ENCODE measurements at places on chromosomes 11 and 22.

DNA sequence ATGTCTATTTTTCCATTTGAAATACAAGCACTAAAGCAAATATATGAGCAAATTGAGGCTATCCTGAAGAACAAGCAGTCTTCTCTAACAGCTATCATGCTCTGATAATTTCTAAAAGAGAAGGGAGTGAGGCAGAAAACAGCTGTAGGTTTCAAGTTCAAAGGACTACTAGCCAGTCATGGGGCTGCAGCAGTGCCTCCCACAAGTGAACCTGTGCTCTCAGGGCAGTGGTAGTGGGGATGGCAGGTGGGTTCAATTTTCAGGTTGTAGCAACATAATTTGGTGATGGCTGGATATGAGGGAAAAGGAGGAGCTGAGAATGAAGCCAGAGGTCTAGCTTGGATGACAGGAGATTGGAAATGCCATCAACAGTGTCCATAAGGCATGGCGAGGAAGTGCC is 93.5 kb upstream of the ARHGAP20 start:
- no peak for DNase-seq

DNA sequence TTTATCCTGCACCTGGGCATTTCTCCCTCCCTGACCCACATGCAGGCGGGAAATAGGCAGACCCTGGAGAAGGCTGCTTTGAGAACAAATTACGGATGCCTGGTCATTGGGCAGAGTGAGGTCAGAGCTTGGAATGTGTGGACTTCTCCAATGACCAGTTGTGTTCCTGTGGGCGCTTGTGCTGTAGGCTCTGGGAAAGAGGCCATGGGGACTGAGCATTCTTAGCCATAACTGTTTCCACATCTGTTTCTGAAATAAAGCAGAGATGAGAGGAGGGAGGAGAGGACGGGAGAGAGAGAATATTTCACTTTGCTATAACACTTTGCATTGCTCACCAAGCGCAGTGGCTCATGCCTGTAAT is 11.2 kb upstream of the TMEM184B start:
- no peak for DNase-seq

DNA sequence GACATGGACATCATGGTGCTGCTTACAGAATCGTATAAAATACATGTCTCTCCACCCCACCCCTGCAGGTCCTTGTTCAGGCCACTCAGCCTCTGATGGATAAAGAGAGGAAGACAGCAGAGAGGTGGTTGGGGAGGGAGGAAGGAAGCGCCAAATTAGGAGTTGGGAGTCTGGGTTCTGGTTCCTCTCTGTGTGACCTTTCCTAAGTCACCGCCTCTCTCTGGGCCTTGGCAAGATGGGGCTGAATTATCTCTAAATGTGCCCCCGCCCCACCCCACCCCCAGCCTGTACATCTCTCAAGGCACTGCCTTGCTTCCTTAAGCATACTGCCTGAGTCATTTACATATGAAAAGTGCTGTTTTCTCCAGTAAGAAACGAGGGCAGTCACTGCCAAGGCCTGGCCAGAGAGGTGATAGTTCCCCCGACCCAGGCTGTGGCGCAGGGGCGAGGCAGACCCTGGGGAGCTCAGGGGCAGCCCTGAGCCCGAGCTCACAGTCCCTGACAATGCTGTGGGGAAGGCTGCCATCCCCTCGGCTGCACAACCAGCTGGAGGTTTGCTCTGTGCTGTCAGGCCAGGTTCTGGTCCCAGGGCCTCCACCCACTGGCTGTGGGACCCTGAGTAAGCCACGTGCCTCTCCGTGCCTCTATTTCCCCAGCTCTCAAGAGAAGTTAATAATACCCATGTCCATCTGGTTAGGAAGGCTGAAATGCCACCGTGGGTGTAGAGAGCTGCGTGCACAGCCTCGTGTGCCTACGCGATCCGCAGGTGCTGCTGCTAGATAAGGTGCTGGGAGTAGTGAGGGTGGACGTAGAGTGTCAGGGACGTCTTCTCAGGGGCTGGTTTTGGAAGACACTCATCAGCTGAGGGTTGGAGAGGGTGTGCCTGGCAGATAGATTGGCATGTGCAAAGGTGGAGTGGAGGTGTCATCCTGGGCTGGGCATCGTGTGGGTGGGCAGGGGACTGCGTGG is 55.3 kb downstream of the CACNA1I start:
- no peak for DNase-seq

DNA sequence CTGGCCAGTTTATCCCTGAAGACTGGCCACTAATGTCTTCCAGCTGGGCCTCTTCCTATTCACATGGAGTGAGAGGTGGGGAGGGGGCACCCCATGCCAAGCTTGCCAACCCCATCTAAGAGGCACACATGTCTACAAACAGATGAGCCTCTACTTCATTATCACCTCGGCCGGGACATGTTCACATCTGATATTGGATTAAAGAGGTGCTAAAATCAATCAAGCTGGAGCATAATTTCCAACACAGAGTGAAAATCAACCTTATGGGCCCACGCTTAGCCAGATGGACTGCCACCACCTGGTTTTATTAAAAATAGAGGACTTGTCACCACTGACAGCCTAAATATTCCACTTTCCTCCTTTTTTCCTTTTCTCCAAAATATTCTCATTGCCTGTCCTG is 162.6 kb upstream of the NARS2 start:
- DNase-seq, result no peak

DNA sequence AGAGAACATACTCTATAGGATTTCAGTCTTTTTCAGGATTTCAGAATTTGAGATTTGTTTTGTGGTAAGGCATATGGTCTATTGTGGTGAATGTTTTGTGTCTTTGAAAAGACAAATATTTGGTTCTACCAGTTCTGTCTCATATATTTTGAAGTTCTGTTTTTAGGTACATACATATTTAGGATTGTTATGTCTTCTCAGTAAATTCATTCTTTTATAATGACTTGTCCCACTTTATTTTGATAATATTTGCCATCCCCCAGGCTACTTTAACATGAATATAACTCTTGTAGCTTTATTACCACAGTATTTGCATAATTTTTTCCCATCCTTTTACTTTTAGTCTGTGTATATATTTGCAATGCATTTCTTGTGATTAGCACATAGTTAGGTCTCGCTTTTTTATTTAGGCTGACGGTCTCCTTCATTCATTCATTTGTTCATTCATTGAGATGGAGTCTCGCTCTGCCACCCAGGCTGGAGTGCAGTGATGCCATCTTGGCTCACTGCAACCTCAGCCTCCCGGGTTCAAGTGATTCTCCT is 32.1 kb downstream of the MTMR3 start:
- DNase-seq, result no peak

DNA sequence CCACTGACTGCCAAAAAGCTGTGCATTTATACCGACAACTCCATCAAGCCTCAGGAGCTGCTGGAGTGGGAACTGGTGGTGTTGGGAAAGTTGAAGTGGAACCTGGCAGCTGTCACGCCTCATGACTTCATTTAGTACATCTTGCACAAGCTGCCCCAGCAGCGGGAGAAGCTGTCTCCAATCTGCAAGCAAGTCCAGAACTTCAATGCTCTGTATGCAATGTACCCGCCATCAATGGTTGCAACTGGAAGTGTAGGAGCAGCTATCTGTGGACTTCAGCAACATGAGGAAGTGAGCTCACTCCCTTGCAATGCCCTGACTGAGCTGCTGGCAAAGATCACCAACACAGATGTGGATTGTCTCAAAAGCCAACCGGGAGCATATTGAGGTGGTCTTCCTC is at the start of gene SLC22A25:
Gene SLC22A25 (minus strand): TSS at position 67 of the 400 bp plus-strand sequence. CDS start 13,947 bp downstream, outside the sequence.
- no peak for DNase-seq

DNA sequence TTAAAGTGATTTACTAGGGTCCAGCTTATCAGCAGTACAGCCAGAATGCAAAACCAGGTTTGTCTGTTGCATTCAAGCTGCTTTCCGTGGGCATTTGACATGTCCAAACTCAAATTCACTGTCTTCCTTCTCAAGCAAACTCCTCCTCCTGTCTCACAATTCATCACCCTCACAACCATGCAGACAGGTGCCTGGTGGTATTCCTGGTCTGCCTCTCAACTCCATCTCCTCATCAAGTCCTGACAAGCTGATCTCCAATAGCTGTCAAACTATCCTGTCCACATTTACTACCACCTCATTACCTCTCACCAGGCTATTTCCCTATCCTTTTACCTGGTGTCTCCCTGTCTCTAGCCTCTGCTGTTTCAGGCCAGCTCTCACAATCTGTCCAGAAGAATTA is 49.1 kb upstream of the LYVE1 start:
- no peak for DNase-seq

GRCh38 chr11:11777897-11778296 is 63.9 kb upstream of the USP47 start:
- DNase-seq, result no peak

DNA sequence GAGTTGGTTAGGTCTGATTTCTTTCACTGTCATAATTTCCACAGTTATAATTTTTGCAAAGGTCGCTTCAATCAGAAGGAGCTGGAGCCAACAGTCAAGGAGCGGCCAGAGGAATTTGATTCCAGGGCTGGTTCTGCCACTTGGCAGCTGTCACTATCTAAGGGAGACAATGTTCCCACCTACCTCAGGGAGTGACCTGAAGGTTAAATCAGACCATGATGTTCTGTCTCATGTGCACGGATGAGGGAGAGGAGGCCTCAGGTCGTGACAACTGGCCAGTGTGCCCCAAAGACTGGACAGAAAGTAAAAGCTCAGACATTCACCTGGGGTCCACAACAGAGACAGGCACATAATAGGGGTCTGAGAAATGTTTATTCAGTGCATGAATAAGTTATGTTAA is 7.6 kb downstream of the MRGPRD start:
- DNase-seq, result peak; percentile 10

- DNase-seq, result no peak
These were observed 67.4 kb downstream of the ZBTB44 start for GRCh38 chr11:130247319-130247718.

- no peak for DNase-seq
These were observed 851 bp downstream of the PTDSS2 start for GRCh38 chr11:450809-451451.

DNA sequence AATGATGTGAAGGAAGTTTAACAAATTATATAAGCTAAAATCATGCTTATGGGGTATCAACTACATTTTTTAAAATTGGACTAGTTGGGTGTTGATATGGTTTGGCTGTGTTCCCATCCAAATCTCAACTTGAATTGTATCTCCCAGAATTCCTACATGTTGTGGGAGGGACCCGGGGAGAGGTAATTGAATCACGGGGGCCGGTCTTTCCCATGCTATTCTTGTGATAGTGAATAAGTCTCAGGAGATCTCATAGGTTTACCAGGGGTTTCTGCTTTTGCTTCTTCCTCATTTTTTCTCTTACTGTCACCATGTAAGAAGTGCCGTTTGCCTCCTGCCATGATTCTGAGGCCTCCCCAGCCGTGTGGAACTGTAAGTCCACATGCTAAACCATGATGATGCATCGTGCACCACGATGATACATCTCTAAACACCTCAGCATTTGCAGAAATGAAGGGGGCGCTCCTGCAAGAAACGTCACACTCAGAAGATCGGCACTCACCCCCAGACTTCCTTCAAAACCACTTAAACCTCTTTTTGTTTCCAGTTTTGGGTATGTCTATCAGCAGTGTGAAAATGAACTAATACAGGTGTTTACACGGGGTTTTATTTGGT is 340.0 kb downstream of the SHANK2 start:
- no peak for DNase-seq

DNA sequence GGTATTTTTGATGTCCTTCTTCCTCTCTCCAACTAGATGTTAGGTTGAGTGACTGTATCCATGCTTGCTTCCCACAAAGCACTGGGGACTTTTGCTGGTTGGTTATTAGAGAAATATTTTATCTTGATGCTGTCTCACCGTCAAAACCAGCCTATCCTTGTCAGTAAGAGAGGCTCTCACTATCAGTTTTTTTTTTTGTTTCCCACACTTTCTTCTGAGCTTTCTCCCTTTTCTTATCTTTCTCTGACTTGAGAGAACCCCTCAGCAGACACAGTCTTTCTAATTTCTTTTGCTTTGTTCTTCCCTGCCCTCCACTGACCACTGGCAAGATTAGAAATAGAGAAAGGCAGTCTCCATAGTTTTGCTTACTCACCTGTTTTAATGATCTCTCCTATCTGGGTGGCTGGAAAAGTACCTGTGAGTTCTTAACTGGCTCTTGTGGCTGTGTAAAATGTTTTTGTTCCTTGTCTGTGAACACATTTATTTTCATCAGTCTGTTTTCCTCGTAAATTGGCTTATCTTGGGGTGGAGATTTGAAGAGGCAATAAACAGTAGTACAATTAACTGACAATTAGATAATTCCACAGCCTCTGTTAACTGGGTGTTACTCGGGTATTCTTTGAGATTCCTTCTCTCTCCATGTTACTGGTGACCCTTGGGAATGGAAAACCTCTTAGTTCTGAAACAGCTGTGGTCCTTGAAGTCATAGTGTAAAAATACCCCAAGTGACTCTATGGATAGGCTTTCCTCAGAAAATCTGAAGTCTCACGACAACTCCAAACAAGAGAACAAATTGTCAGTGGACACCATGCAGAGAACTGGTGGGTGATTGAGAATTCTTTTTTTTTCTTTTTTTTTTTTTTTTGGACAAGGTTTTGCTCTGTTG is at the start of gene NXPE1:
Gene NXPE1 (minus strand): TSS at position 457 of the 886 bp plus-strand sequence. CDS start 8,680 bp downstream, outside the sequence.
- no peak for DNase-seq

GRCh38 chr11:76674517-76675400 is 4.2 kb upstream of the LRRC32 start:
- DNase-seq, result no peak

- no peak for DNase-seq
These were observed 181.1 kb upstream of the SESN3 start for GRCh38 chr11:95412074-95412473.

- peak; percentile 29 for DNase-seq
These were observed 64.3 kb downstream of the BTG4 start for GRCh38 chr11:111447931-111448330.

DNA sequence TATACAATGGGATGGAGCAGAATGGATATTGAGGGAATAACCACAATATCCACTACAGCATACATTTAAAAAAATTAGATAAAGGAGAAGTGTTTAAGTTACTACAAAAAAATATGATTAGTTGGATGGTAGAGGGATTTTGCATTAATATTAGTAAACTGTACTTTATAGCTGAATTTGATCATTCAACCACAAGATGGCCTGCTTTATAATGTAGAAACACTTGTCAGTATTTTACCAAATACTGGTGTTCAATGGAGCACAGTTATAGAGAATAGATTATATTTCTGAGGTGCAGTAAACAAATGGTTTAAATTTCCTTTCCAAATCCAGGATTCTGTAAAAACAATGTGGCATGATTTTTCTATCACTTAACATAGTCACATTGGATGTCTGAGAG is 818.8 kb upstream of the CHORDC1 start:
- no peak for DNase-seq

GRCh38 chr11:86803136-86804045 is 3.0 kb downstream of the PRSS23 start:
- DNase-seq, result no peak

GRCh38 chr22:42286205-42286604 is 15.8 kb upstream of the TCF20 start:
- DNase-seq, result no peak

DNA sequence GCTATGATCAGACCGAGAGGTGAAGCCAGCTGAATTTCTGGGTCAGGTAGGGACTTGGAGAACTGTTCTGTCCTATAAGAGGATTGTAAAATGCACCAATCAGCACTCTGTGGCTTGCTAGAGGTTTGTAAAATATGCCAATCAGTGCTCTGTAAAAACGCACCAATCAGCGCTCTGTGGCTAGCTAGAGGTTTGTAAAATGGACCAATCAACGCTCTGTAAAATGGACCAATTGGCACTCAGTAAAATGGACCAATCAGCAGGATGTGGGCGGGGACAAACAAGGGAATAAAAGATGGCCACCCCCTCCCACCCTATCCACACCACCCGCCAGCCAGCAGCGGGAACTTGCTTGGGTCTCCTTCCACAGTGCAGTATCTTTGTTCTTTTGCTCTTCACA is 6.4 kb upstream of the SEC14L4 start:
- no peak for DNase-seq

- peak; percentile 42 for DNase-seq
These were observed 22.4 kb upstream of the SLC22A12 start for GRCh38 chr11:64568584-64569140.

GRCh38 chr22:28250036-28250695 is 331.1 kb upstream of the PITPNB start:
- no peak for DNase-seq
